ENCODE measurements at places on chromosomes 11 and 22.

DNA sequence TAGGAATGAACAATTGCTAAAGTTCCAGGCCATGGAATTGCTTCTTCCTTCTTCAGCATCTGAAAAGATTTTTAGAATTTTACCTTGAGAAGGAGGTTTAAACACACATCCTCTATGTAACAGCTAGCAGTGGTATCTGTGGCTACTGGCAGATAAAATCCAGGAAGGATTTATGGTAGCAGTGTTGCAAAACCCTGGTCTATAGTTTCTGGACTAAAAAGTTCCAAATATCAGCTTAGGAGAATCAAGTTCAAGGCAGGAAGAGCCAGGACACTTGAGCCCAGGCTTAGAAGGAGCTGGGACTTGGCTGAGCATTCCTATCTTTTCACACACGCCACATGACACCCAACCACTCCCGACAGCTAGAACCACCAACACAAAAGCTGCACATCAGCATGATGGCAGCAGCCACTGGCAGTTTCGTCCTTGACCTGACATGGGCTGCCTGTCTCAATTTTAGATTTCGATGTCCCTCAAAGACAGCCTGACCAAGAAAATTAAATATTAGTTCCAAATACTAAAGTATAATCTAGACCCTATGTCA, 14.1 kb downstream of the LARGE2 start:
- DNase-seq, result no peak

- DNase-seq, result no peak
These were observed at the start of gene DCHS1 for GRCh38 chr11:6655790-6656583. TSS of gene DCHS1 (minus strand) at chr11:6655809. CDS start at chr11:6641613, 14,196 bp downstream.

- no peak for DNase-seq
These were observed 112.2 kb downstream of the SBF2 start for GRCh38 chr11:10181811-10182210.

- DNase-seq, result no peak
These were observed 111.3 kb upstream of the PAX6 start for GRCh38 chr11:31922450-31922849.

GRCh38 chr11:102553835-102554282, 23.3 kb upstream of the MMP7 start:
- DNase-seq, result no peak

GRCh38 chr22:37525073-37525745, 6.0 kb upstream of the CARD10 start:
- DNase-seq, result no peak

DNA sequence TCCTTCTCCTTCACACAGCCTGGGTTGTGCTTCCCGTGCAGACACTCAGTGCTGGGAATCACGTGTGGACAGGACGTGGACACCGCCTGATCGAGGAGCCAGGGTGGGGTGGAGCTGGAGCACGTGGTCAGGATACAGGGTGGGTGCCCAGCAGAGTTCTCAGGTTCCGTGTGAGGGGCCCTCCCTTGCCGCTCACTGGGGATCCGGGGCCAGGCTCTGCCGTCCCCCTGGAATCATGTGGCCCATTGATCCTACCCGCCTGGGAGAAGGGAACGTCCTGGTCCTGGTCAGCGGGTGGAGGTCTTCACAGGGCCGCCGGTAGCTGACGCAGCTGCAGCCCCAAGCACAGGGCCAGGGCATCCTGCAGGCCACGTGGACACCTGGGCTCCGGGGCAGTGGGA, 397.7 kb downstream of the TBC1D22A start:
- no peak for DNase-seq
